ENCODE measurements at places on chromosomes 13 and 19.

DNA sequence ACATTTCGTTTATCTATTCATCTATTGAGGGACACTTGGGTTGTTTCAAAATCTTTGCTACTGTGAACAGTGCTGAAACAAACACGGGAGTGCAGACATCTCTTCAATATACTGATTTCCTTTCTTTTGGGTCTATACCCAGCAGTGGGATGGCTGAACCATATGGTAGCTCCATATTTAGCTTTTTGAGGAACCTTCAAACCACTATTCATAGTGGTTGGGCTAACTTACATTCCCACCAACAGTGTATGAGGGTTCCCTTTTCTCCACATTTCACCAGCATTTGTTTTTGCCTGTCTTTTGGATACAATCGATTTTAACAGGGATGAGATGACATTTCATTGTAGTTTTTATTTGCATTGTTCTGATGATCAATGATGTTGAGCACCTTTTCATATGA is 798.2 kb downstream of the UQCRFS1 start:
- no peak for DNase-seq

- DNase-seq = no peak
These were observed 452.6 kb downstream of the DIAPH3 start for GRCh38 chr13:59710996-59711701.

GRCh38 chr19:50897612-50898011 is 13.6 kb downstream of the KLK4 start:
- DNase-seq = no peak

- DNase-seq = peak; percentile 73
These were observed 14.0 kb downstream of the MOB3A start for GRCh38 chr19:2081873-2082810.

DNA sequence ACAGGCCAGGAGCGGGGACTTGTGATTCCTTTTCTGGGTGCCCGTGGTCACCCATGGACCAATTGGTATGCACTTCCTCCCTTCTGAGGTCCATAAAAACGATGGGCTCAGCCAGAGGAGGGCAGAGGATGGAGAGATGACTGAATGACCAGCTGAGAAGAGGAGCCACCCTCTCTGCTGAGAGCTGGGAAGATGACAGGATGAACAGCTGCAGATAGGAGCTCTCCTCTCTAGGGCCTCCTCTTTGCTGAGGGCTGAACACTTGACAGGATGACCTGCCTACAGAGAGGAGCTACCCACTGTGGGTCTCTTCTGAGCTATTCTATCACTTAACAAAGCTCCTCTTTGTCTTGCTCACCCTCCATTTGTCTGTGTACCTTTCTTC is 4.1 kb downstream of the IGFL4 start:
- no peak for DNase-seq

- DNase-seq = no peak
These were observed 128.3 kb upstream of the SPATA13 start for GRCh38 chr13:24032252-24032651.
